ENCODE measurements at places on chromosomes 1 and 21.

- DNase-seq, result no peak
Observed at GRCh38 chr1:57072401-57073110, 106.7 kb upstream of the C8B start.

DNA sequence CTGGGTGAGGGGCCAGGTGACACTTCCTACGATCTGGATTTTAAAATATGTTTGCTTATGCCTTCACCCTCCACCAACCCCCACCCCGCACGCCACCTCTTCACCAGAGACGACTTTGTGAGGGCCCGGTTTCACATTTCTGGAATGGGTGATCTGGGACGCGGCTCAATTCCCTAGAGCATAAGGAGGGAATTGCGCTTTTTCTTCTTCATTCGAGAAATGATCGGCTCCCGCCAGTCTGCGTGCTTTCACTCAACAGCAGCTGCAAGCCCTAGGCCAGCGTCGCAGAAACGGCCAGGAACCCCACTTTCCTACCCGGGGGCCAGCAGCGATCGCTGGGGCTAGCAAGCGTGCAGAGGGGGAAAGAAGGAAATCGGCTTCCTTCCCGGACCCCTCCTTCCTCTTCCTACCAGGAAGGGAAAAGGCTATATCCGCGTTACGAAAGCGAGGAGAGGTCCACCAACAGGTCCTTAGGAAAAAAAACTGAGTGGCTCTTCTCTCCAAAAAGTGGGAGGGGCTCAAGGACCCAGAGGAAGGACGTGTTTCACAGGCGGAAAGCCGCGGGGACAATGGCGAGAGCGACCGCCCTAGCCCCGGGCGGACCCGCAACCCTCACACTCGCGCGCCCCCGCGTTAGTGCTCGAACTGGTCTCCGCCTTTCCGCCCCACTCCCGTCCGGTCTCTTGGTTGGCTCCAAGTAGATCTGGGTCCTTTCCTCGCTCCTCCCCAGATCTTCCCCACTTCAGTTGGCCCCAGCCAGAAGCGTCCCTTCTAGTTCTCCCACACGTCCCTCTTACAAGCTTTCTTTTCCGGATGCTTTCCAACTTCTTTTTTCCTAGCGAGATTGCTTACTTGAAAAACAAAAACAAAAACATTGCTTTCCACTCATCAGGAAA is 1.1 kb upstream of the ADAMTS1 start:
- DNase-seq, result no peak

DNA sequence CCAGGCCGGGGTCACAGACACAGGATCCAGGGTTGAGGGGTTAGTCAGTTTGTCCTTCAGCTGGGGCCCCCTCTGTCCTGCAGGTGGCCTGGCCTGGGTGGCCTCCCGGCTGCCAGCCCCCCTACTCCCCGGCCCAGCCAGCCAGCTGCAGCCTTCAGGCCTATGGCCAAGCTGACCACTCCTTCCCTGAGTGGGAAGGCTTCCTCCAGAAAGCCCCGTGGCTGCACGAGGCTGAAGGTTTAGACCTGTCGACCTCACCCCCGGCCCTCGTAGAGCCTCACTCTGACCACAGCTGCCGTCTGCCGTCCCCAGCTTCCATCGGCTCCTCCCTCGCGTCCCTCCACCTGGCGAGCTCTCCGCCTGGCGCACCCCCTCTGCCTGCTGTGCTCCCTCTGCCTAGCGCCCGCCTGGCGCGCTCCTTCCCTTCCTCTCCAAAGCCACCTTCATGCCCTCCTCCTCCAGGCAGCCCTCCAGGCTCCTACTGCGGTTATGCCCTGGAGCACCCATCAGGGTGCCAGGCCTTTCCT is 9.6 kb downstream of the TTLL10 start:
- DNase-seq, result no peak

- no peak for DNase-seq
Observed at GRCh38 chr1:178048883-178049282, 45.0 kb upstream of the RASAL2 start.

DNA sequence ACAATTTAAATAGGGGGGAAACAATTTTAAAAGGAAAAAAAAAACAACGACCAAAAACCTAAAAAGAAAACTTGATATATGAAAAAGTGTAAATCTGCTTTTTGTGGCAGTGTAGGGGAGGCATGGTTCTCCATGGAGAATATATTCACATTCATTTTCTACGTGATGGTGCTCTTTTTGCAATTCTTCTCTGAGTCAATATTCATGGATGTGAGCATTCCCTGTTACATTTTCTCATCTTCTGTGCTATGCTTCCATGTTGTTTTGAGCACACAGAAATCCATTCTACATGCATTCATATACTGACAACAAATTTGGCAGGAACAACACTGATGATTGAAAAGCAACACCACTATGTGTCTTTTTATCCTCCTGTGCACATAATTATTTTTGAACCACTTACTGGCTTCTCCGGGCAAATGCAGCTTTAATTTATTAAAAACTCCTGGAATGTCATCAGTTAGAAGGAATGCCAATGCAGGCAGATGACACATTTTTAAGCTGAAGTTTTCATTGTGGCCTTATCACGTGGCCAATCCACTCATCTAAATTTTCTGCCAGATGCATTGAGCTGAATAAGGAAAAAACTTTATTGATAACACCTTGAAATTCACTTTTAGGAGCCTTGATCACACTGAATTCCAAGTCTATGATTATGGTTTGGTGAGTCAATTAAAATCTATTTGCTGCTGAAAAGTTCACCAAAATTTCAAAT is 590.6 kb downstream of the NUF2 start:
- DNase-seq, result no peak

DNA sequence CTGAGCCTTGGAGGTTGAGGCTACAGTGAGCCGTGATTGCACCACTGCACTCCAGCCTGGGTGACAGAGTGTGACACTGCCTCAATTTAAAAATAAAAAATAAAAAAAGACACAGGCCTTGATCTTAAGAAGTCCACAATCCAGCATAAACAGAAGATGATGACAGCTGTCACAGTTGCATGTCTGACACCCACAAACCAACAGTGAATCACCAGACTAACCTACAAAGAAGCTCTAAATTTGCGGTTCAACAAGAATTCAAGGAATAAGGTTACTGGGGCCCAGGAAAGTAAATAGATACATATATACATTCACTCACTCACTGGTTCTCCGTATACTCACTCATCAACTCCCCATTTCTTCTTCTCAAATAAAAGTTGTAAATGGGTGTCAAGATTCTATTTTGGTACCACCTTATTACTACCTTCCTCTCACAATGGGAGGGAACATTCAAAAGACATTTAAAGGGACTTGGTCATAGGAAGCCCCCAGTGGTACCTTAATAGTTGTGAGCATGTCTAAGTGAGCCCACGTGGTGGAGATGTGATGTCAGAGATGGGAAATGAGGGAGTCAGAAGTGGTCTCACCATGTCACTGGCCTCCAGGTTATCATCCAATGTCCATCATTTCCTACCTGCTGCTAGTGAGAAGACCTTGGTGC is 66.9 kb upstream of the PRDX6 start:
- DNase-seq, result no peak

GRCh38 chr1:209549443-209550205 is 33.9 kb upstream of the CAMK1G start:
- no peak for DNase-seq

DNA sequence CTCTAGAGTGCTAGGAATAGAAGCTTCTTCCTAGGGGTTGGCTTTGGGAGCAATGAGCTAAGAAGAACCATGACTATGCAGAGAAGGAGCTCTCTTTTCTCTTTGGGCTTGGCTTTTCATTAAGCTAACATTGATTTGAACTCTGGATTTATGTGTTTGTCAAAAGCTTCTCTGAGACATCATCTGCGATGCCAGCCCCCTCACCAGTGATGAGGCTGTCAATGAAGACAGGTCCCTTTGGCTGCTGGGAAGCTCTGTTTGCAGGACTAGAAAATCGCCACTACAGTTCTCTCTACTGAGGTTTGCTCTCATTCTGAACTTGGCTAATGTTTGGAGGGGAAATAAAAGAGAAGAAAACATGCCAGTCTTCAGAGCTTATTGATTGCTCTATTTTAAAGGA is 185.0 kb downstream of the PCP4 start:
- DNase-seq, result no peak

- no peak for DNase-seq
Observed at GRCh38 chr1:227370533-227371254, 52.4 kb upstream of the CDC42BPA start.

DNA sequence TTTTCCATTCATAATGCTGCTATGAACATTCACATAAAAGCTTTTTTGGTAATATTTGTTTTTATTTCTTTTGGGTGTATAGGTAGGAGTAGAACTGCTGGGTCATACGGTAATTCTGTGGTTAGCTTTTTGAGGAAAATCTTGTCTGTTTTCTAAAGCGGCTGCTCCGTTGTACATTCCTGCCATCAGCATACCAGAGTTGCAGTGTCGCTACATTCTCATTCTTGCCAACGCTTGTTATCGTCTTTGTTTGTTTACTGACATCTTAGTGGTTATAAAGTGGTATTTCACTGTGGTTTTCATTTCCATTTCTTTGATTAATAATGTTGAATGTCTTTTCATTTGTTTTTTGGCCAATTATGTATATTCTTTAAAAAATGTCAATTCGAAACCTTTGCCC is 469.8 kb upstream of the ZP4 start:
- DNase-seq, result no peak

- no peak for DNase-seq
Observed at GRCh38 chr1:22756125-22756735, 45.6 kb downstream of the EPHB2 start.

DNA sequence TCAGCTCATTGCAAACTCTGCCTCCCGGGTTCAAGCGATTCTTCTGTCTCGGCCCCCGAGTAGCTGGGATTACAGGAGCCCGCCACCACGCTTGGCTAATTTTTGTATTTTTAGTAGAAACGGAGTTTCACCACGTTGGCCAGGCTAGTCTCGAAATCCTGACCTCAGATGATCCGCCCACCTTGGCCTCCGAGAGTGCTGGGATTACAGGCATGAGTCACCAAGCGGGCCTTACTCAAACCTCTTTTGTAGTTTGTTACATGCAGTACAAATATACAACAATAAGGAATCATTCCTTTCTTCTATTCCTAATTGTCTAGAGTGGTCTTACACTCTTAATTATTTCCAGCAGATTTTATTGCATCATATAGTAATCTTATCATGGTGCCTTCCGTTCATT is 16.6 kb downstream of the SPATA17 start:
- no peak for DNase-seq

DNA sequence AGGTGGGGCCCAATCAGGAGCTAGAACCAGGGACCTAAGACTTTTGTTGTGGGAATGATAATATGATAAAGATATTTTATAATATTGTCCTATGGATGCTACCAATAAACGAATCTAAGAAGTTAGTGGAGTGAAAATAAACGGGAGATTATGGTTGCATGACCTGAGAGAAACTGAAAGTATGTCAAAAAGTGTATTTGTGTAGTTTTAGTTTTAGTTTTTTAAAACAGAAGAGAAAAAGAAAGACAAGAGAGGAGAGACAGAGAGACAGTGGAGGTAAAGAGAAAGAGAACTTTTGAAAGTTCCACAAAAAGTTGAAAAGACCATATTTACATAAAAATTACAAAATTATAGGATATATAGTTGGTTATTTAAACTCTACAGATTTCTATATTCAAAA is 64.1 kb upstream of the TMPRSS15 start:
- no peak for DNase-seq

- no peak for DNase-seq
Observed at GRCh38 chr1:221510793-221511503, 230.9 kb downstream of the DUSP10 start.

- no peak for DNase-seq
Observed at GRCh38 chr1:237959838-237960237, 69.1 kb upstream of the ZP4 start.

- DNase-seq, result no peak
Observed at GRCh38 chr1:222757646-222758268, 20.8 kb downstream of the FAM177B start.

DNA sequence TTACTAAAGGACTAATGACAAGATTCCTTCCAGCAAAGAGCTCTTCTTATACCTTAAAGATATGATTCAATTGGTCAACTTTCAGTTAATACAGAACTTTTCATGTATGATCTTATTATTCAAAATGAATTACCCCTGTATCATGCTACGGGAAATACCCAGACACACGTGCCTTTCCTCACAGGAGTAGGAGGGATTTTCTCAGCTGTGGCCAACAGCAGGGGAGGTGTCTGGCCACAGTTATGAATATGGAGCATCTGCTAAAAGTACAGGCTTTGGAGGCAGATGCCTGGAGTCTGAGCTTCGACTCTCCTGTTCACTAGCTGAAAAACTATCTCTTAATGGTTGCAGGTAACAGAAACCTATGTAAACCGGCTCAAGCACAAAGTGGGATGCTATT is 53.6 kb downstream of the KIAA1614 start:
- DNase-seq, result no peak

DNA sequence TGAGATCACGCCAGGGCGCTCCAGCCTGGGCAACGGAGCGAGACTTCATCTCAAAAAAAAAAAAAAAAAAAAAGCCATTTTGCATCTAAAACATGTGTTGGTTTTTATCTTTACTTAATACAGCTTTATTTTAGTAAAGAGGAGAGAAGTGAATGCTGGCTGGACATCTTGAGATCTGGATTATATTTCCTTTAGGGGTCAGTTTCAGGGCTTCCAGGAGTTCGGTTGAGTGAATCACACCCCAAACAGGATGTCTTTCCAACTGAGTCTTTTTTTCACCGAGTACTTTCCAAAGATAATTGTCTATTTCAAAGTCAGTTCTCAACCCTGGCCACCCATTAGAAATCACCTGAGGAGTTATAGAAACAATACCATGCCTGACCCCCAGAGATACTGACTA is 16.6 kb upstream of the IPP start:
- DNase-seq, result no peak

GRCh38 chr1:229900220-229900619 is 166.8 kb upstream of the GALNT2 start:
- no peak for DNase-seq

DNA sequence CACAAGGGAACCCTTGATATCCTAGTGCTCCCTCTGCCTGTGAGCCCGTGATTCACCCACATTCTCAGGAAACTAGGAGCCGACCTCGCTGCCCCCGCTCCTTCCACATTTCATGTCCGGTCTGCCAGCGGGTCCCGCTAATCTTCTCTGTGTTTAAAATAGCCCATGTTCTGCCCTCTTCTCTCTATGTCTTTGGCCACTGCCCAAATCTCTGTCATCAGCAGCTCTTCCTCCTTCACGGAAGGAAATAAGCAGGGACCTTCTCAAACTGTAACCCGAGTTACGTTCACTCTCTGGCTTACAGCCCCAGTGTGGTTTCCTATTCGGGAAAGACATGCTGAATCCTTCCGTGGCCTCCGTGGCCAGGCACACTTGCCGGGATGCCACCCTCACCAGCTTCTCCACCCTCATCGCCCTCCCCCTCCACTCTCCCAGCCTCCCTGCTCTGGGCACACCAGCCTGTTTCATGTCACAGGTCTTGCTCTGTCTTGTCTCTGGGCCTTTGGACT is 21.1 kb upstream of the UBXN10 start:
- no peak for DNase-seq

Data from bone marrow (tissue), 2 donors.